Stimulated activated CD4-positive, alpha-beta T cell treated with anti-CD3 and anti-CD28 coated beads, Interleukin-1b, Interleukin-23, amount 100 ng/mL, for 4 hours (primary cell): ENCODE measurements at places on chromosomes 3 and 15.
A peak's percentile ranks its signal among the peaks of the same experiment; 100 is the strongest.

GRCh38 chr3:67232642-67233041 is 234.5 kb downstream of the KBTBD8 start:
- DNase-seq, result no peak

DNA sequence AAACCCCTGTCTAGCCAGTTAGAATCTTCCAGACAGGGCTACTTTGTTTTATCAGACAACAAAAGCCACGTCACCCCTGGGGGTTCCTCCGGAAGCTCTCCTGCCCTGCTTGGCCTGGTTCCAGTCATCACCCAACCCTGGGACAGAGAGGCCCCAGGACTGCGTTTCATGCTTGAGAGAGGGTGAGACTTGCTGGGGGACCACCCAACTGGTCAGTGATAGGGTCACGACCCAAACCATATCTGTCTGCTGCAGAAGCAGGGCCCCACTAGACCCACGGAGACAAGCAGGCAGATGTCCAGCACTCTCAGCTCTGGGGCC is 1.2 kb downstream of the NT5DC2 start:
- DNase-seq, result no peak

DNA sequence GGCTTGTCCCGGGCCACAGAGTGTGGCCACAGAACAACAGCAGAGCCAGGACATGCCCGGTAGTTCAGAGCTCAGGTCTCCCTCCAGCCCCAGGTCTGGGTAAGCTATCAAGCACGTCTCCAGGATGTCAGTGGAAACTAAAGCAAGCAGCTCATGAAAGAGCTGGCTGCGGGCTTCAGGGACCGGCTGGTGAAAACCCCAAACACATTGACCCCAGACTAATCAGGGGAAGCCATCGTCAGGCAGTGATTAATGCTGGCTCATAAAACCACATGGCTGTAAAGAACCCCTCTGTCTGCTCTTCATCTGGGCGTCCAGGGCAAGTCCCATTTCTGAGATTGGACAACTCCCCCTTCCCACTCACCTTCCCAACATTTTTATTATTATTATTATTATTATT is 37.8 kb downstream of the LMCD1 start:
- DNase-seq, result no peak

DNA sequence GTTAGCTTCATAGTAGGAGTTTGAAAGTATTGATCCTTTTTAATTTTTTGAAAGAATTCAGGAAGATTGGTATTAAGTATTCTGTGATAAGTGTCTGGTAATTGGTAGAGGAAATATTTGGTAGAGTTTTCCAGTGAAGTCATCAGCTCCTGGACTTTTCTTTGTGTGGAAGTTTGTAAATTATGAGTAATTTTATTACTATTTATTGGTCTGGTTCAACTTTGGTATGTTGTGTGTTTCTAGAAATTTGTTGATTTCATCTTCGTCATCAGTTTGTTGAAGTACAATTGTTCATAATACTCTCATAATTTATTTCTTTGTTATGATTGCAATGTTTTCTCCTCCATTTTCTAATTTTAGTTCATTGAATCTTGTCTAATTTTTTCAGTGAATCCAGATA is 832.0 kb downstream of the OTOL1 start:
- no peak for DNase-seq

- DNase-seq, result no peak
These were observed 10.7 kb downstream of the HMCES start for GRCh38 chr3:129289201-129289921.

DNA sequence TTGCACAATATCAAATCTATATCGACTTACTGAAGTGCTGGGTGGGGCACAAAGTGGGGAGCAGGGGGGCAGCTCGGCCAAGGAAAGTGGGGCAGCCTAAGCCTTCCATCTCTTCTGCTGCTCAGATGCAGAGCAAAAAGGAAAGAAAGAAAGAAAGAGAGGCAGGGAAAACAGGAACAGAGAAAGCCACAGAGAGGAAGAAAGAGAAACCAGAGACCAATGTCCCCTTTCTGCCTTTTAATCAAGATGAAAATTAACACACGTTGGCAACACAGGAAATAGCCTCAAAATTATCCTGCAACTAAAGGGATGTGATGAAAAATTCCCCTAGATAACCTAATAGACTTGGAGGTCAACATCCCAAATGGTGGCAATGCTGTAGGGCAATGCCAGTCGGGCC is 72.2 kb upstream of the RAD18 start:
- DNase-seq, result no peak

DNA sequence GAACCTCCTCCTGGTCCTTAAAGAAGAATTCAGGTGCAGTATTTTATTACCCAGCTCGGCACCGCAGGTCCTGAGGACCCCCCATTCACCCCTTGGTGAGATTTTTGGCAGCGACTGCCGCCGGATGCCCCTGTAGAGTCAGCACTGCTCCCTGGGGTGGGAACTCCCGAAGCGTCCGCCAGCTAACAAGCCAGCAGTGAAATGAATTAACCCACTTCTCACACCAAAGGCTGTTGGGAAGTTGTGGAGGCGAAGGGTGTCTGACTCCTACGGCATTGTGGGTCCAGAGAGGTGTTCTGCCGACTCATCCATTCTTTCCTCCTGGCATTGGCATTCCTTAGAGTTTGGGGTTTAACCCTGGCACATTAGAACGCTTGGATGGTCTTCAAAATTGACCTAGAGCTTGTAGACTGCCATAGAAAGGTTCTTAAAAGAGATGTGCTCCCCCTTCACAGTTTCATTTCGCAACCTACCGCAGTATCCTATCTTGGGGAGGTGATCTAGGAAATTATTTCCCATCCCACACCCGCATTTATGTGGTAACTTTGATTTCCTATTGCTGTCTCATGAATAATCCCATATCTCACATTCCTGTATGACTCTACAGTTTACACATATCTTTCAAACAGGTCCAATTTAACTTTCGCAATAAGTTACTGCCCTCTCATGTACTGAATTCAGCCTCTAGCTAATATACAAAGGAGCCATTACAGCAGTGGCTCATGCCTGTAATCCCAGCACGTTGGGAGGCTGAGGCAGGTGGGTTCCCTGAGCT is 879 bp upstream of the EIF5A2 start:
- no peak for DNase-seq

- DNase-seq, result no peak
These were observed 158.2 kb upstream of the TSC22D2 start for GRCh38 chr3:150249779-150250470.

- no peak for DNase-seq
These were observed 346.9 kb upstream of the CDIN1 start for GRCh38 chr15:36232491-36232890.

GRCh38 chr3:21484057-21484827 is 266.8 kb downstream of the ZNF385D start:
- no peak for DNase-seq

GRCh38 chr15:75918135-75918534 is 14.5 kb downstream of the FBXO22 start:
- DNase-seq, result no peak

- DNase-seq, result no peak
These were observed 15.0 kb downstream of the LZTFL1 start for GRCh38 chr3:45826908-45827307.

GRCh38 chr15:91142106-91142744 is 42.2 kb downstream of the SV2B start:
- no peak for DNase-seq

DNA sequence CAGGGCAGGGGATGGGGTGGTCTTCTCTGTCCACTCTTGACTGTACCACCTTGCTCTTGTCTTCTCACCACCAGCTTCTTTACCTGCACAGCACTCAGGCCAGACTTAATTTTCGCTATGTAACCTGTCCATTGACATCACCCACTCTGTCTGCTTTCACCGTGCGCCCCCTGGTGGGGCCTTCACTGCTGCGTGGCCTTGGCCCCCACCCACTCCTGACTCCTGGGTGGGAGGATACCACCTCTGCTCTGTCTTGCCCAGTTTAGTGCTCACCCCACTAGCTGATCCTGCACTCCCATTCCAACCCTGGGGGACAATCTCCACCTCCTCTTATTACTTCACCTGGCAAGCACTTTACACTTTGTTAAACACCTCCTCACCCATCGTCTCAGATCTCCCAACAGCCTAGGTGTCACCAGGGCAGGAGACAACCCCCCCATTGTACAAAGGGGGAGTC is 17.7 kb downstream of the PTH1R start:
- peak; percentile 76 for DNase-seq

GRCh38 chr3:45938864-45939263 is 4.4 kb upstream of the CXCR6 start:
- DNase-seq, result peak; percentile 71

DNA sequence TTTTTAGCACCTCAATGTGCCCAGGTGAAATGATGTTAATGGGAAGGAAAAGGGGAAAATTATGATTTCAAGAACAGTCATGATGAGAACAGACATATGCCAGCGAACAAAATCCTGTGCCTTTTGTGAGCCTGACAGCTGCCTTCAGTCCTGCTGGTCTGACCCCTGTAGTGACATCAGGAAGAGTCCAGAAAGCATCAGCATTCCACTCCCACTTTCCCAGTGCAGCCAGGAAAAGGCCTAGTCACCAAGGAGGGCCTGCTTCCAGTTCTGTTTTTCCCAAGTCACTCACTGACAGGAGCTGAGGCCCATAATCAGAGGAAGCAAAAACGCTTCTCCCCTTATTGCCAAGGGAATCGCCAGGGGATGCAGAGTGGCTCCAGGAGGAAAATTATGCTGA is 218.4 kb downstream of the ABHD5 start:
- DNase-seq, result no peak

GRCh38 chr3:94349310-94349878 is 286.5 kb downstream of the NSUN3 start:
- DNase-seq, result no peak

- no peak for DNase-seq
These were observed 43.8 kb upstream of the RAB6B start for GRCh38 chr3:133939463-133939835.

GRCh38 chr15:36401586-36401966 is 177.8 kb upstream of the CDIN1 start:
- no peak for DNase-seq

GRCh38 chr15:95327183-95327525 is 1003.3 kb upstream of the NR2F2 start:
- DNase-seq, result no peak

DNA sequence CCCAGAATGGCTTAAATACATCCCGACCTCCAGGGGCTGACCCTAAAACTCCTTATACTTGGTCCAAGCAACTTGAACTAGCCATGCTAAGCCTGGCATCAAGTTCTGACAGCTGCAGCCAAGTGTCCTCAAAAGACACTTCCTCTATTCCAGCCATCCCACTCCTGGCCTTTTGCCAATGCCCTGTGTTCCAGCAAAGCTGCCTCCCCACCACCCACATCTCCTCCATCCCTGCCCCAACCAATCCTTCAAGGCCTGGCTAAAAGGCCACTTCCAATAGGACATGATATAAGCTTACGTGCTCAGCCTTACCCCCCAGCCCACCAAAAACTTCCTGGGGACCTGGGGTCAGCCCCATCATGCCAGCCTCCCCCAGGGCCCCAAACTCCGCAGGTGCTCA is 40.9 kb downstream of the SEMA3G start:
- DNase-seq, result no peak
